CD8-positive, alpha-beta memory T cell (primary cell): ENCODE measurements at places on chromosomes 1 and 21.

- DNase-seq, result no peak
Measured at GRCh38 chr1:178389441-178389840, 107.3 kb downstream of the CLEC20A start.

DNA sequence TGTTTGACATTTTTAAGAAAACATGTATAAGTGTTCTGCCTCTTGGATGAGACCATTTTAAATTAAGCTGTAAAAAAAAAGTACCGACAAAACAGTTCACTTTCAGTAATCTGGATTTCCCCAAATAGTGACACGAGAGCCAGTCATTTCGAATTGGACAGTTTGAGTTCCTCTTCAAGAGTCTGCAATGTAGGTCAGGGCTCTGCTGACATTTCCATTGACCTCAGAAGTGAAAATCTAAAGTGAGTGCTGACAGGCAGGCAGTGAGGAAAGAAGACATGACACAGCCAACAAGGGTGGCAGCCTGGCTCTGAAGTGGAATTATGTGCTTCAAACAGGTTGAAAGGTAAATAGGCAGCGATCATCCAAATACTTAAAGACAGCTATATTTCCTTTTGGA, at the start of gene IL23R:
IL23R (plus strand) TSS at position 259 of the 400 bp plus-strand sequence. CDS start 1,667 bp downstream, outside the sequence.
- no peak for DNase-seq

GRCh38 chr1:2945821-2946231, 75.4 kb upstream of the ACTRT2 start:
- no peak for DNase-seq

- DNase-seq, result no peak
Measured at GRCh38 chr1:153533689-153534201, 2.0 kb downstream of the S100A6 start.

DNA sequence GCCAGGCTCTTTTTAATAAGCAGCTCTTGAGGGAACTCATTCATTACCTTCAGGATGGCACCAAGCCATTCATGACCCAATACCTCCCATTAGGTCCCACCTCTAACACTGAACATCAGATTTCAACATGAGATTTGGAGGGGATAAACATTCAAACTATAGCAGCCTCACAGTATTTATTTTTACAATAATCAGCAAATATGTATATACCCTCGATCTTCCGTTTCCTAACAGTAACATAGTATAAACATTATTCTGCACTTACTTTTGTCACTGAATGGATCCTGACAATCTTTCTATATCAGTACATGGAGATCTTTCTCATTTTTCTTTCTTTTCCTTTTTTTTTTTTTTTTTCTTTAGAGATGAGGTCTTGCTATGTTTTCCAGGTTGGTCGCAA, 5.4 kb downstream of the CATSPER4 start:
- DNase-seq, result no peak

GRCh38 chr1:95039360-95040031, 33.3 kb downstream of the ALG14 start:
- DNase-seq, result no peak

GRCh38 chr21:35324372-35325220, 275.5 kb upstream of the RUNX1 start:
- no peak for DNase-seq

DNA sequence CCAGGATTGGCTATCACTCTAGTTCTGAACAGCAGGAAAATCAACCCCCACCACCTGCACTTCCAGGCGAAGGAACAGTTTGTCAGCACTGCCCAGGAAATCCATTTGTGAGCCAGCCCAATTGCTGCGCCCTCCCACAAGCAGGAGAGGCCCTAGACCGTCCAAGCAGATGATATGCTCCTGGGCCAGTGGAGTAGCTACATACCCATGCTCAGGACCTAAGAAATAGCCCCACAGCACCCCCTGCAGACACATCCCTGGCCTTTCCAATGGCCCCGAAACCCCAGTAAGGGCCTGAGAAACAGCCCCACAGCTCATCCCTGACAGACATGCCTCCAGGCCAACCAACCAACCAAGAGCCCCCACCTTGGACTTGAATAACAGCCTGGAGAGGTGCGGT, 111.5 kb upstream of the ZC3H11B start:
- DNase-seq, result no peak

GRCh38 chr1:155062702-155063411, 683 bp upstream of the EFNA4 start:
- DNase-seq, result peak; percentile 37

GRCh38 chr1:192974701-192975100, 84.5 kb downstream of the UCHL5 start:
- no peak for DNase-seq

DNA sequence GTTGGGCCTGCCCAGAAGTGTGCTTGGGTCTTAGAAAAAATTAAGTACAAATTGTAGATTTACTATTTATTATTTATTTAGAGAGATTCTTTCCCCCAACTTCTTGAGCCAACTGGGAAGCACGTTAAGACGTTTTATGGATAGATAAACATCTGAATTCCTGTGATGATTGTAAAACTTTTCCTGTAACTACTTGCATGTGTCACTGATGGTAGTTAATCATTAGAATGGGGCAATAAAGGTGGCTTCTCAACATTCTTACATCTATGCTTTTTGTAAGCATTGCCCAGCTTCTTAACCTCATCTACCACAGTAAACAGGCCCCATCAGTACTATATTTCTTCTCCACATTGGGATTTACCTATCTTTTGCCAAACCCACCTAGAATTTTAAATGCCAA, 559.8 kb downstream of the LMO4 start:
- no peak for DNase-seq

DNA sequence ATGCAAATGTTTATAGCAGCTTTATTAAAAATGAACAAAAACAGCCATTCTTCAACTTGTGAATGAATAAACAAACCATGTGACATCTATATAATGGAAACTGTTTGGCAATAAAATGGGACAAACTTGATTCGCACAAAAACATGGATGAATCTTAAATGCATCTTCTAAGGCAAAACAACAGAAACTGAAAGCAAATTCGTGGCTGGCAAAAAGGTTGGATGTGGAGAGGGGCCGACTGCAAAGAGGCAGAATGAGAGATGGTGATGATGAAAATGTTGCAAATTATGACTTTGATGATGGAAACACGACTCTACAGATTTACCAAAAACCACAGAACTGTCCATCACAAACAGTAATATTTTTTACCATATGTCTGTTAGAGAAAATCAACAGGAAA, 327.0 kb upstream of the NR5A2 start:
- no peak for DNase-seq

DNA sequence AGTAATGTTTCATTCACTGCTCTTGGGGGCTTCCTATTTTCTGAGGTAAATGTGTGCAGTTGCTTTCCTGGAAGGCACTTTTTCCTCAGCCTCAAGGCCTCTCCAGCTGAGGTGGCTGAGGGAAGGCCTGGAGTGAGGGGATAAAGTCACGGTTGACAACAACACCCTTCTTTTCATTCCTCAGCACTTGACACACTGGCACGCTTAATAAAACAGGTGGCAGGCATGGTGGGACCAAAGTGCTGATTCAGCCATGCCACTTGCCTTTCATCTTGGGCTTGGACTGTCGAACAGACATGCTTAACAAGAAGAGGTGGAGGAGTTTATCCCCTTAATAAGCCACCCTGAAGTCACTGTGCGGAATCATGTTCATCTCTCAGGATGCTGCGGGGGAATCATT, 23.6 kb upstream of the GRHL3 start:
- DNase-seq, result no peak

GRCh38 chr1:225435957-225436392, 8.1 kb upstream of the LBR start:
- no peak for DNase-seq

DNA sequence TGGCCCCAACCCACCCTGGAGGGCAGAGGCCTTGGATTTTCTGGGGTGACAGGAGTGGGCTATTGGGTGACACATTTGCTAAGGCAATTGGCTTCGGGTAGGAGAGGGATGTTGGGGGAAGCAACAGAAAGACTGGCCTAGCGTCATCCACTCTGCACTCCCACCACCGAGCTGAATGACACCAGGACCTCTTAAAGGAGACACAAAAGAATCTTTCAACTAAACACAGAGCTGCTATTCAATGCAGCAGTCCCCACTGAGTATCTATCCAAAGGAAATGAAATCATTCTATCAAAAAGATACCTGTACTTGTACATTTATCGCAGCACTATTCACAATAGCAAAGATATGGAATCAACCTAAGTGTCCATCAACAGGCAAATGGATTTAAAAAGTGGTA, 6.2 kb downstream of the TFF2 start:
- no peak for DNase-seq

- DNase-seq, result no peak
Measured at GRCh38 chr1:36151134-36151844, 2.0 kb upstream of the TRAPPC3 start.

GRCh38 chr1:170262276-170262939, 116.6 kb downstream of the NTMT2 start:
- DNase-seq, result no peak
